ENCODE measurements at places on chromosomes 1 and 21.

- DNase-seq = peak; percentile 88
These were observed 2.1 kb upstream of the S100A9 start for GRCh38 chr1:153355445-153356071.

DNA sequence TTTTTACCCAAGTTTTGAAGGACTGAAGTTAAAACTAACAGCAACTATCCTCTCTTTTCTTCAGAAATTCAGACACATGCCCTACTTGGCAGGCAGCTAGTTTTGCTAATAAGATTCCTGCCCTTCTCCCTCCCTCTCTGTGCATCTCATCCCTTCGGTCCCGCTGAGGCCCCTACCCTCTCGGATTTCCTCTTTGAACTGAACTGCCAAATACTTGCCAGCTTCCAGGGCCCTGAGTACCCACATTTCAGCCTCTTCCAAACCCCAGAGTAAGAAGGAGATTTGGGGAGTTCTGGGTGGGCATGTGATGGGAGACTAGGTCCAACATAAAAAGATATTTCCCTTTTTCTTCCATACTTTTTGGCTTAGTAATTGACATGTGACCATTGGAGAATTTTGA lies 116.5 kb upstream of the JUN start:
- DNase-seq = no peak

DNA sequence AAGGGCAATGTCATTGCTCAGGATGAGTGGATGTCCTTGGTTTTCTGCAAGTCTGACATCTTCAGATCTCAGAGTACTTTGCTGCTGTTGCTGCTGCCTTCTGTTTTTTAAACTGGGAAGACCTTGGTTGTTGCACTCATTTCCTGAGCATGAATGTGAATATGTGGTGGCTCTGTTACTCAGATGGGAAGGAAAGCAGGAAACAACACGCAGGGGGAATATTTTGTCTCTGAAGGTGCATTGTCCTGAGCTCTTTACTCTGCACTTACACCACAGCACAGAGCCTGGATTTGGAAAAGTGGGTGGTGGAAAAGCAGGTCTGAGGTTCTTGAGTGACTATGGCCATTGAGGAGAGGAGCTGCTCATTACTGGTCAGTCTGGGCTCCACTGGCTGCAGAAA lies 36.3 kb downstream of the PTGFRN start:
- no peak for DNase-seq

DNA sequence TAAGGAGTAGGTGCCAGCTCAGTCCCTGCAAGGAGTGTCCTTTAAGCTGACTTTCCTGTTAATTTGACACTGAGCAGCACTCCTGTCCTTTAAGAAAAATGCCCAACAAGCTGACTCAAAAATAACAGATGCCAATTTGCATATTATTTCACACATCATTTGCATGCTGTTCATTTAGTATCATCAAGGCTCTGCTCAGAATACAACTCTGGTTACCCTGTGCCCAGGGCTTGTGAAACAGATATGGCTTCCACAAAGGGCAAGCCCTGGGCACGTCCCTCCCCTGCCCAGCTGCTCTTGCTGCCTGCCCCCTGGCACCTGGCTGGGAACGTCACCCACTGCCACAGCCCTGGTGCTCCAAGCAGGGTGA lies 10.3 kb downstream of the KCNN3 start:
- DNase-seq = no peak

- no peak for DNase-seq
These were observed 3.1 kb downstream of the GNG4 start for GRCh38 chr1:235646463-235646862.

DNA sequence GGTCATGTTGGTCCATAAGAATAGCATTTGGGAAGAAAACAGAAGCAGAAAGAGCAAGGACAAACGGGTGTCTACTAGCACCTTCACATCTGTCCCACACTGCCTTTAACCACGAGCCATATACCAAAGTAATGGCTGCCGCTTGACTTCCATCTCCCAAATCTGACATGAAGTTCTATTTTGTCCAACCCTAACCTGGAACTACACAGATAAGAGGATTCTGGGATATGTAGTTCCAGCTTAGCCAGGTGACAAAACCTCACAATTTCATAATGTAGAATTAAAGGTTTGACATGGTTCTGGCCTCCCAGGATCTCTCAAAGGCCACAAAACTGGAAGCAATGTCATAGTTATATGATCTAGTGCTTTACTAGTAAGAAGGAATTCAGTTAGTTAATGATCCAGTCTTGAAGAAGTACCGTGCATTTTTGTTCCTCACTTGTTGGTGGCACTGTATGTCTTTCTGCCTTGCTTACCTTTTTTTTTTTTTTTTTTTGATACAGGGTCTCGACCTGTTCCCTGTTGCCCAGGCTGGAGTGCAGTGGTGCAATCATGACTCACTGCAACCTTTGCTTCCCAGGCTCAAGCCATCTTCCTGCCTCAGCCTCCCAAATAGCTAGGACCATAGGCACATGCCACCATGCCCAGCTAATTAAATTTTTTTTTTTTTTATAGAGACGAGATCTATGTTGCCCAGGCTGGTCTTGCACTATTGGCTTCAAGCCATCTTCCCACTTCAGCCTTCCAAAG lies 17.5 kb downstream of the PTGFRN start:
- DNase-seq = no peak

DNA sequence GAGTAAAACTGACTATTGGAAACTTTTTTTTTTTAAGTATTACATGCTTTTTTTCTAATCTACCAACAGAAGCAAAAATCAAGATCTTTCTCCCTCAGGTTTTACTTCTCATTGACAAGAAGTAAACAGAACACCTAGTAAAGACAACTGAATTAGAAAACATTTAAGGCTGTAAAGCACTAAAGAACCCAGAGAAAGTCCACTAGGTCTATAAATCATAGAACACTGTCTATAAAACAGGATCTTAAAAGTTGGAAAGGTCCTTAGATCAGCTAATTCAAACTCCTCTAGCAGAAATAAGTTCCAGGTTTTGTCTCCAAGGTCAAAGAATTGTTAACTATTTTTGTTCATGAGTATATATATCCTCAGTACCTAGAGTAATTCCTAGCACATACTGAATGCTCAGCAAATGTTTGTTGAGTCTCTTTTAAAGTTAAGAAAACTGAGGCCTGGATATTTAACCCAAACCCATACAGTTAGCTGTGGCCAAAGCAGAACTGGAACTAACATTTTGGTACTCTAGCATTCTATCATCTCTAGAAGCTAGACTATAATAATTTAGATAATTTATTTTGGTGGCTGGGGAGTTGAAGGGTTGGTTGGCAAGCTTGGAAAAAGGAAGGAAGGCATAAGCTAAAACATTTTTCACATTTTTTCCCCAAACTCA lies 3.0 kb downstream of the EPS15 start:
- DNase-seq = peak; percentile 60

GRCh38 chr1:63973005-63973419 lies 199.2 kb downstream of the ROR1 start:
- peak; percentile 26 for DNase-seq

DNA sequence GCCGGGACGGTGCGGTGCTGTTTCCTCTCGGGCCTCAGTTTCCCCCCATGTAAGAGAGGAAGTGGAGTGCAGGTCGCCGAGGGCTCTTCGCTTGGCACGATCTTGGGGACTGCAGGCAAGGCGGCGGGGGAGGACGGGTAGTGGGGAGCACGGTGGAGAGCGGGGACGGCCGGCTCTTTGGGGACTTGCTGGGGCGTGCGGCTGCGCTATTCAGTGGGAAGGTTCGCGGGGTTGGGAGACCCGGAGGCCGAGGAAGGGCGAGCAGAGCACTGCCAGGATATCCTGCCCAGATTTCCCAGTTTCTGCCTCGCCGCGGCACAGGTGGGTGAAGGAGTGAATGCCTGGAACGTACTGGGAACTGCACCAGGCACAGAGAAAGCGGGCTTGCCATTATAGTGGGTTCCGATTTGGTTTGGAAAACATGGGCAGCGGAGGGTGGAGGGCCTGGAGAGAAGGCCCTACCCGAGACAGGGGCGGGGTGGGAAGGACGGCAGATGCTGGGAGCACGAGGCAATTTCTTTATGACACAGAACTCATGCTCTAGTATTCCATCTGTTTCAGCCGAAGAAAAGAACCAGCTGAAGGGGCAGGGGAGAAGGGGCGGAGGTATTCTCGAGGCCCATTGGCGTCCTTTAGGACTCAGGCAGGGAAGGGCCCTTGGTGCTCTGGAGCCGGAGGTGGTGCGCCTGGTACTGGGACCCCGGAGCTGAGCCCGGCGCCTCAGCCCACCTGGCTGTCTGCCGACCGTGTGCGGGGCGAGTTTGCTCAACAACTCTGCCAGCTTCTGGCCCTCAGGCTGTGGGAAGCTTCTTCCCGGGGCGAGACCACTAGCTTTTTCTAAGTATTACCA lies 960 bp downstream of the PCSK9 start:
- DNase-seq = peak; percentile 34

GRCh38 chr1:101379950-101380349 lies 143.1 kb downstream of the S1PR1 start:
- DNase-seq = peak; percentile 38

DNA sequence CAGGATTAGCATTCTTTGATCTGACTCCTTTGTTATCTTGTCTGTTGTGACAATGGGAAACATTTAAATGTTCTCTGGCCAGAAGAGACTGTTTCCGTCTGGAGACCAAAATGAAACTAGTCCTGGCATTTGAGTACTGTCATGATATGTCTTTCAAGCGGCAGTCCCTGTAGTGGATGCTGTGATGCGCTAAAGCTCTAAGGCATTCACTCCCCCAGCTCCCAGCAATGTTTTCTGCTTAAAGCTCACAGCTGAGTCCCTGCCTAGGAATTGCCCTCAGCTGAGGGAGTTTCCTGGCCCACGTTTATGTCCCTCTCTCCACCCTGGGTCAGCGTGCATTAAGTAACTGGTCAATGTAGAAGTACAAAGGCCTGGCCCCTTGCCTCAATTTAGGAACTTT lies 109.4 kb downstream of the UCHL5 start:
- no peak for DNase-seq

GRCh38 chr1:186976700-186977099 lies 148.0 kb downstream of the PLA2G4A start:
- DNase-seq = no peak

- no peak for DNase-seq
These were observed 13.6 kb downstream of the C1orf52 start for GRCh38 chr1:85245891-85246290.

DNA sequence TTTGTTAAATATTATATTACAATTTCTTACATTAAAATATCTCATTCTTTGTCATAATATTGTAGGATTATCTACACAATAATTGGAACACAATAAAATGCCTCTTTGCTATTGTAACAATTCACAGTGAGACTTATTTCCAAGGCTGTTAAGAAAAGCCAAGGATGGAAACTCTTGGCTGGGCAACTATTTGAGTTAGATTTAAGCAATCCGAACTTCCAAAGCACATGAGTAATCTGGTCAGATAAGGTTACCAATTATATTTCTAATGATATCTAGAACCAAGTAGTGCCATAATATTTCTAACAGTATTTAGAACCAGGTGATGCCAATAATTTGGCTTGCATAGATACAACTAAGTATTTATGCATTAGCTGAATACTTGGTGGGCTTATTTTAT lies 154.7 kb upstream of the KCNK2 start:
- no peak for DNase-seq

DNA sequence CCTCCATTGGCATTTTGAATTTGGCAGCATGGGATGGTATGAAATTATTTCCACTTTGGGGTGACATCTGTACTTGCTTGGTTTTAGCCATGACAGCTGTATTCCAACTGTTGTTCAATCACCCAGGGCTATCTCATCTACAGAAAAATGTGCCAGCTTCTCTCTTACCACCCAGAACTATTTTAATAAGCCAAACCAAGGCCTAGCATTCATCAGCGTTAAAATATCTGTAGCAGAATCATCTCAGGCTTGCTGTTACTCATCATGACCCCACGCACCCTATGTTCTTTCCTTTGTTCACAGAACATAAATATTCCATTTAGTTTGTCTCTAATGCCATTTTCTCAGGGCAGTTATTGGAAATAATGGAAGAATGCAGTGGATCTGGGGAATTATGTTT lies 49.8 kb downstream of the GIPC2 start:
- no peak for DNase-seq

DNA sequence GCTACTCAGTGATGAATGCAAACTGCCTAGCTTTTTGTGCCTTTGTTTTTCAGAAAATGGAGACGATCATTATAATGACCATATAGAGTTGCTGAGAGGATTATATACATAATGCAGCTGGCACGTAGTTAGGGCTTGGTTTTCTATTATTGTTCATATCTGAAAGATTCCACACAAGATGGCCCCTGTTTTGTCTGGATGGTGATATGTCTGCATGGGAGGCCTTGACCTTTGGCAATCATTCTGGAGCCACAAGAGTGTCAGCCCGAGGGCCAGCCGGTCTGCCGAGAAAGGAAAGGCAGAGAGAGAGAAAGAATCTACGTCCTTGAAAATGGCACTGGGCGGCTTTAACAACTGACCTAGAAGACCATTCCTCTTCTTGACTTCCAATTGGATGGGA lies 5.7 kb upstream of the SH2D1B start:
- DNase-seq = no peak

GRCh38 chr1:106620521-106620954 lies 435.9 kb upstream of the PRMT6 start:
- DNase-seq = no peak

DNA sequence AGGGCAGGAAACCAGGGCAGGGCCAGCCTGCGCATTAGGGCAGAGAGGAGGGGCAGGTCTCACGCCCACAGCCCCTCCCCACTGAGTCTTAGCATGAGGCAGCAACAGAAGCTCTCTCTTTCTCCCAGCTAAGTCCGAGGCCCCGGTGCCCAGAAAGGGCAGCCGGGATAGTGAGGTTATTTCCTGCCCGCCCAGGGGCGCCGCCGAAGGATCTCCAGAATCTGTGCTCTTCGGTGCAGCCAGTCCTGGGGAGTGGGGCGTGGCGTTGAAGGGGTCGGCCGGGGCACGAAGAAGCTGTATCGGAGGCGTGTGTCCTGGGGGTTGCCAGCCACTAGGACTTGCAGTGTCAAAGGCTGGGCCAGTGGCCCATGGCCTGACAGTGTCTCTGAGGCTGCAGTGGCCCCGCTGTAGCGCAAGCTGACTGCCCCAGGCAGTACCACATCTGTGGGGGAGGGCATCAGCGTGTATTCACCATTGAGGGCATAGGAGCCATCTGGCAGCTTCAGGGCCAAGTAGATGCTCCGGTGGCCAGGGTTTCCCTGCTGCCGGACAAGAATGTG lies 7.8 kb downstream of the ADAMTS4 start:
- DNase-seq = no peak

DNA sequence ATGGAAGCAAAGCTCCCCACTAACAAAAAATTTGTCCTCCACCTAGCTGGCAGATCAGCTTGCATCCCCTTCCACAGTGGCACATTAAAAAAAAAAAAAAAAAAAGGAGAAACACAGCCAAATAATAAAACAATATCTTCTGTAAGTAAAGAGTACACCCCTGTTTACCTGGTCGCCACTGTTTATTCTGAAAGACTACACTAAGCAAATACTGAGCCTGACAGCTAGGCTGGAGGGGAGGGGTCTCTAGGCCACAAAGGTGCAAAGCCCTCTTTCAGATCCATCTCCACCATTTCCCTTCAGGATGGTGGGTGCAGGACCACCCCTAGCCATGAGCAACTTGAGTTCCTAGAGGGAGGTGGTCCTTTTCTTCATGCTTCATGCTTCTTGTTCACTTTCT lies 22.8 kb upstream of the SLC45A3 start:
- DNase-seq = no peak
